Putamen (tissue), 1 donor: ENCODE measurements at places on chromosomes 2 and 18.

DNA sequence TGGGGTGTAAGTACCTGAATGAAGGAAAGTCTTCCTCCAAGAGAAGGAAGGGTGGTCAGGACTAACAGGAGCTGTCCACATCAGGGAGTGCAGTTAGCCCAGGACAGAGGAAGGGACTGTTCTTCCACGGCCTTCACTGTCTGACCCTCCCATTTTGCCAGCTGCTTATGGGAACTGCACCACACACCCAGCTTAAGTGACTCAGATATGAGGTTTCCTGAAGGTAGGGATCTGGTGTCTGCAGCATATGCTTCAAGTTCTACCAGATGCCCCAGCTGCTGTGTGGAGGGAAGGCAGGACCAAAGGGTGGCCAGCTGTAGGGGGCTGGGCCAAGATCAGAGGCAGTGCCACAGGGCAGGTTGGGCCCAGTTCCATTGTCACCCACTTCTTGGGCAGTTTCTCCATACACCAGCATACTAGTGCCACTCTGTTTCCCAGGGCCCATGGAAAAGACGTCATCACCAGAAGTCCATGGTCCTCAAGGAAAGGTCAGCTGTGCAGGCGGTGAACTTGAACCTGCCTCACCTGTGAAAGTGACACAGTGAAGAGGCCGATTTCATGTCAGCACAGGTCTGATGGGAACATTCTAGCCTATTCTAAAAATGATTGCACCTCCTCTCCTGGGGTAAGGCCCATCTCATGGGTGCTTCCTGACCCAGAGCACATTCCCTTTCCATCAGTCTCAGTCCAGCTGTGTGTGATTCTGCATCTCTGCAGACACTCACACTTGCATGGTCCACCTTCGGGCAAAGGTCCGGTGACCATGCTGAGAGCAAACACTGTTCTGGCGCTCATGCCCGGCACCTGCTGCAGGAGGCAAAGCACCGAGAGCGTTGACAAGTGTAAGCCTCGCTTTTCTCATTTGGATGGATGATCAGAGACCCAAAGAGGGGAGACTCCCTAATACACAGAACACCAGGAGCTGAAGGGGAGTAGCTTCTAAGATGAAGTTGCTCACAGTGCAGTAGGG is 68.0 kb downstream of the ACAA2 start:
- DNase-seq: no peak

GRCh38 chr2:8543060-8543382 is 138.8 kb upstream of the ID2 start:
- no peak for DNase-seq

DNA sequence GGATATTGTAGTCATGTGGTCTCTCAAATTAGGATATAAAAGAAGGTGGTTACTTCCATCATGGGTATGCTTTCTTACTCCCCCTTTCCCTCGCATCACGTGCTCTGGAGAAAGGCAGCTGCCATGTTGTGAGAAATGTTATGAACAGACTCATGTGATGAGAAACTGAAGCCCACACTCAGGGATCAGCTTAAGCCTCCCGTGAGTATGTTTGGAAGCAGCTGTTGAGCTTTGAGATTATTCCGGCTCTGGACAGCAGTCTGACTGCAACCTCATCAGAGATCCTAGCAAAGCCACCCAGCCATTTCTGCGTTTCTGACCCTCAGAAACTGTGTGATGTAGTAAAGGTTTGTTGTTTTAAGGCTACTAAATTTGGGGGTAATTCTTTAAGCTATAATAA is 700.1 kb downstream of the ADCYAP1 start:
- no peak for DNase-seq

DNA sequence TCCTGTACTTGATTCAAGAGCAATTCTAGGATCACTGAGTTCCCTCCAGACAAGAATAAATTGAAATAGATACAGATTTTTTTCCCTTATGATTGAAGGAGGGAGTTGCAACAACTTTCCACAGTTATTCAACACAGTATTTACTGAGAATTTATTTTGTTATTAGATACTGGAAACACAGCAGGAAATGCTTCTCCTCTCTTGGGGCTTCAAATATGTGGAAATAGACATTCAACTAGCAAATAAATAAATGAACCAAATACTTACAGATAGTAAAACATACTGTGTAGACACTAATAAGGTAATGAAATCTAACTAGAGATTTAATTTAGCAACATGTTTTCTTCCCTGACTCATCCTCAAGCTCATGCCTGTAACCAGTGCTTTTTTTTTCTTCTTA is 169.2 kb downstream of the LNPK start:
- DNase-seq: no peak

DNA sequence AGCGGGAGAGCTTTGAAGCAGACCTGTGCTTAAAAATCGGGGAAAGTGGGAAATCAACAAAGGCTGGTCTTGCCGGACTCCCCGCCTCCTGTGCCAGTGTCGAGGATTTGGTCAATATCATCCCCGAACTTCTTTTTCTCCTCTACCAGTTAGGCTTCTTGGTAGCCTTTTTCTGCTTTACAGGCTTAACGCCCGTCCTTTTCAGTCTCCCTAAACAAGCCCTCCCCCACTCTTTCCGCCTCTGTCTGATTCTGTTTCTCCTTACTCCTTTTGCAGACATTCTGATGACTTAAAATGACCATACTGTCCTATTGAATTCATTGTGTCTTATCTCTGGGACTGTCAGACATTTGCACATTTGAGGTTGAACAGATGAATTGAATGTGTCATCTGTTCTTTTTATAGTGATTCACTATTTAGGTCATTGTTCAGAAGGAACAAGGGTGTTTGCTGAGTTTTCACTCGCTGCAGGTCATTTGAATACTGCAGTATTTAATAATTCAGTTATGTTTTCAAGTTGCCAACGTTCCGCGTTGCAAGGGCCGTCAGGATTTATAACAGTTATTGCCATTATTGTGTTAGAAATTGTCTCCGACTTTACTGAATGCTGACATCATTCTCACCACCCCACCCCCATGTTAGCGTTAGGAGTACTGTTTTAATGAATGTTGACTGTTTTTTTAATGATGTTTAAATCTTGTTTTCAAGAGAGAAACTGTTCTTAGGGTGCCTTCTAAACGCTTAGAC is 1.1 kb downstream of the ITGAV start:
- DNase-seq: peak; percentile 50

GRCh38 chr18:65527879-65528633 is 222.8 kb upstream of the CDH7 start:
- no peak for DNase-seq

GRCh38 chr2:45242161-45242741 is 233.0 kb upstream of the SIX2 start:
- DNase-seq: peak; percentile 55

DNA sequence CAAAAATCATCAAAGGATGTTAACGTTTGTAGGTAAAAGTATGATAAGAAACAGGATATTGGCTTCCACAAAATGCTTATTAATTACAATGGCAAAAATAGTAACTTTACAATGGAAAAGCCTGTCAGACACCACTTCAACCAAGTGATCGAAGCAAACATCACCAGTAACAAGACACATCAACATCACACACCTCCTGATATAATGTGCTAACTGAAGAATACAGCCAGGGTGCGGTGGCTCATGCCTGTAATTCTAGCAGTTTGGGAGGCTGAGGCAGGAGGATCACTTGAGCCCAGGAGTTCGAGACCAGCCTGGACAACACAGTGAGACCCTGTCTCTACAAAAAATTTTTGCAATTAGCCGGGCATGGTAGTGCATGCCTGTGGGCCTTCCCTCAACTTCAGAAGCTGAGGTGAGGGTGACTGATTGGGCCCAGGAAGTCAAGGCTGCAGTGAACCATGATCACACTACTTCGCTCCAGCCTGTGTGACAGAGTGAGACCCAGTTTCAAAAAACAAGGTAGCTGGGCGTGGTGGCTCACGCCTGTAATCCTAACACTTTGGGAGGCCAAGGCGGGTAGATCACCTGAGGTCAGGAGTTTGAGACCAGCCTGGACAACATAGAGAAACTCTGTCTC is 15.0 kb downstream of the MGAT4A start:
- no peak for DNase-seq

DNA sequence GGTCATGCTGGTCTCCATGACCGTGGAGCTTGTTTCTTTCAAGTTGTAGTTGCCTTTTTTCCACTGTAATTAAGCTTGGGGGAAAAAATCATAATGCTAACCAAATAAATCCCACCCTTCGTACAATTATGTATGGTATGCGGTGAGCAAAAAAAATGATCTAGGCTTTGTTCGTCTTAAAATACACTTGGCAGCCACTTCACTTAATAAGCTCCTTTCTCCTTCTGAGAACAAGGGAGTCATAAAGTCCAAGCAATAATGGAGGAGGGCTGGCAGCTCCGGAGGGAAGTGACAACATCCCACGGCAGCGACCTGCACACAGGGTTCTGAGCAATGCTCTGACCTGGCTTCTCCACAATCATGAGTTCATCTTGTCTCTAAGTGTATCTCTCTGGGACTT is 91.2 kb upstream of the KLHL29 start:
- DNase-seq: no peak

DNA sequence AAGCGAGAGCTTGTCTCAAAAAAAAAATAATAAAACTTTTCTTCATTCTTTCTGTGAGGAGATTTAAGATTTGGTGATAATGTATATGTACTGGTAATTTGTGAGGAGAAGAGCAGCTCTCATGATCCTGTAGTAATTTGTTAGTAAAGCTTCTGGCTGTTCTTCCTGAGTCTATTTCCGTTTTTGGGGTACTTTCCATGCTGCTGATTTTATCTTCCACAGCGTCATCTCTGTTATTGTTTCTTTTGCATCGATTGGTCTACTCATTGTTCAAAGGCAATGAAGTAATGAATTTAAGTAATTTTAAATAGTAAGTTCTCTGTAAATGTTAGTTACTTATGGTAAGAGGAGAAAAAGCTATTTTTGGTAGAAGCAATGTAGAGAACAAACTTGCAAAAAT is 12.0 kb downstream of the NDUFAF7 start:
- no peak for DNase-seq

DNA sequence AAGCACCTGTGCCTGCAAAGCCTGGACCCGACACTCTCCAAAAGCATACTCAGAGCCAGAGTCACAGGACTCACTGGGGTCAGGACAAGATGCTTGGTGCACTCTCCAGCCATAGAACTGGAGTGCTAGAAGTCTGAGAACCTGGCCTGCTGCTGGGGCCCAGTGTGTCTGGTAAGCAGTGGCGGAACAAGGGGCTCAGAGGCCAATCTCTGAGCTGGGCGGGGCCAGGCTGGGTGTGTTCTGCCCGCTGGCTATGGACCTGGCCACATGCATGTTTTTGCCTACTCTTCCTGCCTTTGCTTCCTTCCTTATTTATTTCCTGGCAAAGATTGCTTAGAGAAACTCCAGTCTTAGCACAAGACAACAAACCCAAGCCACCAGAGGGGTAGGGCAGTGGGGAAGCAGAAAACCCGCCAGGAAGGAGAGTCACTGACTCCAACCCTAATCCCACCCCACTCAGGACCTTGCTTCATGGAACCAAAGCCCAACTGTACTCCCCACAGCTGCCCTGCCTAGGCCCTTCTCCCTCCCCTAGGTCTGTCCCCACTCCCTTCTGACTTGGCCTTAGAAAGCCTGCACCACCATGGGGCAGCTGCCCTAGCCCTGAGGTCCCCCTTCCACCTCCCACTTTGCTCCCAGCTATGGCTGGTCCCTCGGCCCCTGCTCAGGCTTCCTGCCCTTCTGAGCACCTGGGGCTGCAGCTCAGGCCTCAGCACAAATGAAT is 315.5 kb downstream of the CELF4 start:
- no peak for DNase-seq

DNA sequence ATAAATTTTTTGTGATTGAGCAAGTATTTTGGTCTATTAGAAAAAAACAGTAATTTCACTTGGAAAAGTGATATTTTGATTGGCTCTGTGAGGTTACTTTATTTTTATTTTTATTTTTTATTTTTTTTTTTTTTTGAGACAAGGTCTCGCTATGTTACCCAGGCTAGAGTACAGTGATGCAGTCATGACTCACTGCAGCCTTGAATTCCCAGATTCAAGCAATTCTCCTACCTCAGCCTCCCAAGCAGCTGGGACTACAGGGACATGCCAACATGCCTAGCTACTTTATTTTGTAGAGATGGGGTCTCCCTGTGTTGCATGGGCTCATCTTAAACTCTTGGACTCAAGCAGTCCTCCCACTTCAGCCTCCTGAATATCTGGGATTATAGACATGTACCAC is 60.9 kb upstream of the MGAT5 start:
- DNase-seq: no peak

DNA sequence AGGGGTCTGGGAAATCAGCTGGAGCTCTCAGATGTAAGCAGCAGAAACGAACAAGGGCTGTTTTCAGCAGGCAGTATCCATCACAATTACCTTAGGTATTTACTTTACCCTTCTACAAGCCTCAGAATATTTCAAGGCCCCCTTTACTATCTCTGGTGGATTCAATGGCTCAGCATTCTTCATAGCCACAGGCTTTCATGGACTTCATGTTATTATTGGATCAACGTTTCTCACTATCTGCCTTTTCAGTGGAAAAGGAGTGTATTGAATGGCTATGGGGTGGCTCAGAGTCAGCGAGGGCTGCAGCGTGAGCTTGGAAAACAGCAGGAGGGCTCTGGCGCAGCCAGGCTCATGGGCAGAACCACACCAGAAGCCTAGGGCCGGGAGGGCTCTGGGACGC is 16.6 kb upstream of the CHRNA1 start:
- no peak for DNase-seq

DNA sequence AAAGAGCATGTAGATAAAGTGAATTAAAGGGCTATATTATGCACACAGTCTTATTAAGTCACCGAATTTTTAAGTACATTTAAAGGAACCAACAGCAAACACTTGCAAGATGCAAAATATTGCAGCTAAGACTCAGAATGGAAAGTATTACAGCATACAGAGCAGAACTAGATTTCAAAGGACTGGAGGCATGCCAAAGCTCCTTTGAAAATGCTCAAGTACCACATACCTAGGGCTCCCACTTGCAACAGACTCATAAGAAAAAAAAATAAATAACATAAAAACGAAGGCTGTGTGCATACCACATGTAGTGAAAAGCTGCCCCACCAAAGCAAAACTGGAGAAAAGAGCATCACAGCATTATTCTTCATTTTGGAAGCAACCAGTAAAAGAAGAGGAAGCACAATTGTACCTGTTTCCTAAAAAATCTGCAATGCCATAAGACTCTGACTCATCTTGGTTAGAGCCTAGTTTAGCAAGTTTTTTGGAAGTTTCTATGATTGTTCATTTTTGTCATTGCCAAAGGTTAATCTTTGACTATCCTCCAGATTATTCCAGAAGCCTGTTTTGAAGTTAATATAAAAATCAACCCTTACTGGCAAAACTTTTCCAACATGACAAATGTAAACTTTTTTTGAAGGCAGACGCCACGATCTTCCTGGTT is 306.0 kb upstream of the COL3A1 start:
- no peak for DNase-seq

GRCh38 chr2:31457651-31458050 is 43.1 kb upstream of the XDH start:
- DNase-seq: no peak
